Naive B cell (primary cell): ENCODE measurements at places on chromosomes 11 and 22.

DNA sequence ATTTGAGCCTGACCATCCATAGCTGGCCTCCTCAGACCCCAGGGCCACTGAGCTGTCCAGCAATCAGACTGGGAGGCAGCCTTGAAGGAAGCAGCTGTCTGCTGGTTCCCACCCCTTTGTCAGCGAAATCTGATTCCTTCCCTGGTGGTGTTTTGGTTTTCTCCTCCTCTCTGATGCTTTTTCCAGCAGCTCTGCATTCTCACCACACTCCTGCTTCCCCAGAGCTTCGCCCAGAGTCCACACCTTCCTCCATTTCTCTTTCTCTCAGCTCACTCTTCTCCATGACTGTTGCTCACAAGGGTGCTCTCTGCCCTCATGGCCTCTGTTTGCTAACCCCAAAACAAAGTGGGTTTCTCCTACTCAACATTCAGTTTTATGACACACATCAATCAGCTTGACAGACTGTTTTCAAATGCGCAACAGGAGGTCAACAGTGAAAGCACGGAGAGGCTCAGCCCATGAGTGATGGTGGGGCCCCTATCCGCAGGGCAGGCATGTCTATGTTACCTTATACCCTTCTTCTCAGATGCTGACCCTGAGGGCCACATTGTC is 130.6 kb upstream of the MTNR1B start:
- no peak for DNase-seq

- no peak for DNase-seq
Measured at GRCh38 chr11:122341477-122341876, 225.5 kb upstream of the BLID start.

- DNase-seq, result no peak
Measured at GRCh38 chr11:13298765-13299164, 21.2 kb downstream of the BMAL1 start.

- DNase-seq, result no peak
Measured at GRCh38 chr11:46249938-46250744, 27.3 kb upstream of the CREB3L1 start.

DNA sequence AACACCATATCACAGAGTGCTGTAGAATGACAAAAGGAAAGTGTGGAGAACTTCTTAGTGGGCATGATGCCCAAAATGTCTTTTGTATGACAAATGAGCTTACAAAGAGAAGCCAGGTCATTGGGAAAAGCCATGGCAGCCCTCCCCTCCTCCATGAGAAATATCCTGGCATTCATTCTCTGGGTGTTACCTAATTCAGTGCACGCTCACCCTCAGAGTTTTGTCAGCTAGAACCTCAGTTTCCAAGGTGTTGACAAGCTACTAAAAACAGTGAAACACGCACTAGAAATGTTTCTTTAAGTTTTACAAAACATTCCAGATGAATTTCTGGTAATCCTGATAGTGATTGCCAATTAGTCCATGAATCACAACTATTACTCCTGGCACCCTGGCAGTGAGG is 105.4 kb upstream of the FSHB start:
- DNase-seq, result no peak

DNA sequence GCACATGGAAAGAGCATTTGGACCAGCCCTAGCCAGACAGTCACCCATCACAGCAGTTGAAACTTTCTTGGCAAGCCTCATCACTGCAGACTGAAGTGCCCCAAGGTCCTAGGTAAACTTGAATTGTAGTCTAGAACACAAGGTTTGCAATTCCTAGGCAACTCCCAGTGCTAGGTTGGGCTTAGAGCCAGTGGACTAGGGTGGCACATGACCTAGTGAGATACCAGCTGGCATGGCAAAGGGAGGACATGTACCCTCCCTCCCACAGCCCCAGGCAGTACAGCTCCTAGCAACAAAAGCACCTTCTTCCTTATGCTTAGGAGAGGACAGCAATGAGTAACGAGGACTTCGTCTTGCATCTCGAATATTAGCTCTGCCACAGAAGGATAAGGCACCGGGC is 889.5 kb downstream of the JRKL start:
- no peak for DNase-seq

DNA sequence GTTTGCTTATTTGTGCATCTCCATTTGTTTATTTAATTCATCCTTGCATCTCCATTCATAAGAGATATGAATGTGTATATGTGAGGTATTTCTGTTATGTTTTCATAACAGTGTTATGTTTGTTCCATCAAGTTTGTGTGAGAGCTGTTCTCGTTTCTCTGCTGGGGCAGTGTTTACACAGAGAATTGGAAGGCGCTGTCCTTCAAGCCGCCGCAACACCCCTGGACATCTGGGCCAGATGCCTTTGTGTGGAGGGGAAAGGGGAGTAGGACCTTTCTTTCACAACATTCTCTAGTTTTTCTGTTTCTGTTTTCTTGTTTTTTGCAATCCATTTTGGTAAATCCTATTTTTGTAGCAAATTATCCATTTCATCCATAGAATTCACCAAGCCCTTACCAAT is 7.0 kb upstream of the TM7SF2 start:
- DNase-seq, result no peak
